ENCODE measurements at places on chromosomes 16 and 17.

- no peak for DNase-seq
These were observed 22.1 kb downstream of the MYO18A start for GRCh38 chr17:29158096-29158487.

DNA sequence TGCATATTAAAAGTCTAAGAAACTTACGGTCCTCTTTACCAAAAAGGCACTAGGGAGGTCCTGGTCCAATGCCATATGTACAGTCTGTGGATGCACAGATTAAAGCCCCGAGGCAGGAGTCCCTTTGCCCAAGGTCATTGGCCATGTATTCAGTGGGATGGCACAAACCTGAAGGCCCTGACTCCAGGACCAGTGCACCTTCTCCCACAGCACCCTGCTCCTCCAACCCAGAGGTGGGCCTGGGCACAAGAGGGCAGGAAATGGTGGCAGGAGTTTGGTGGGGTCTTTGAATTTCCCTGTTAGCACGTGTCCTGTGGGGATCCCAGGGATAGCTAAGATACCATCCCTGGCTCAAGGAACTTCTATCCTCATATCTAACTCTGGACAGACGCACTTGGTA lies 28.5 kb downstream of the TLE7 start:
- DNase-seq, result no peak

DNA sequence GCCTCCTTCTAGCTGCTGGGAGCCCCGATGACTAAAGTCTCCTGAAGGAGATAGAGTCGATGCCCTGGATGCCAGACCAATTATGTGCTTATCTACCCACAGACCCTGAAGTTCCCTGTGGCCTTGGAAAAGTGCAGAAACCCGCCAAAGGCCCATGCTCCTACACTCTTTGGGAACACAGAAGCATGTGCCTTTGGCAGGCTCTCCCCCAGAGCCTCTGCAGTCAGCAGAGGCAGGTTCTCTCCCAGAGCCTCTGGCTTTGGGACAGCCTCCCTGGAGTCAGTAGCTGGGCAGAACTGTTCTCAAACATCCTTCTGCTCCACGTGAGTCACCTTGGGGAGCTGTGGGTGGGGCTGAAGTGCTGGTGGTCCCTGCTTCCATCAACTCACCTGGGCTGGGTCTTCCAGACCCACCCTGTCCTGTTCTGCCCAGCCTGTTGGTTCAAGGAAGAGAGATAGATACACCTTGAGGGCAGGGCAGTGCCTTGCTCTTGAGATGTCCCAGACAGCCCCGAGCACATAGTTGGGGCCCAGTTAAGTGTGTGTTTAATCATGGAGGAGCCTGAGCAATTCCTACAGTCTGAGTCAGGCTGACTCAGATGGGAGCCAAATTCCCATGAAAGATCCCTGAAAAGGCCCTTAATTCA lies 3.2 kb upstream of the CDK5RAP3 start:
- DNase-seq, result no peak

GRCh38 chr16:896261-897199 lies 74.3 kb downstream of the LMF1 start:
- DNase-seq, result no peak

DNA sequence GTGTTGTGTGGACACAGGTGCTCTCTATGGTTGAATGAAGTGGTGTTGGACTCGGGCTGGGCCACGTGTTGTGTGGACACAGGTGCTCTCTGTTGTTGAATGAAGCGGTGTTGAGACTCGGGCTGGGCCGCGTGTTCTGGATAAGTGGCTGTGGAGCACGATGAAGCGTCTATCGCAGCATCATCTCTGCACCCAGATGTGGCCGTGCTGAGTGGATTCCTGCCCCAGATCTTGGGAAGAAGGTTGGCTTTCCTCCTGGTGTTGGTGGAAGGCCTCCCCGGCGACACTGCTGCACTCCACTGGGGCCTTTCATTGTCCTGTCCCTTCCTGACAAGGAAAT lies 69.1 kb downstream of the RPTOR start:
- no peak for DNase-seq

- DNase-seq, result no peak
These were observed 996 bp upstream of the CPNE2 start for GRCh38 chr16:57091200-57091974.

DNA sequence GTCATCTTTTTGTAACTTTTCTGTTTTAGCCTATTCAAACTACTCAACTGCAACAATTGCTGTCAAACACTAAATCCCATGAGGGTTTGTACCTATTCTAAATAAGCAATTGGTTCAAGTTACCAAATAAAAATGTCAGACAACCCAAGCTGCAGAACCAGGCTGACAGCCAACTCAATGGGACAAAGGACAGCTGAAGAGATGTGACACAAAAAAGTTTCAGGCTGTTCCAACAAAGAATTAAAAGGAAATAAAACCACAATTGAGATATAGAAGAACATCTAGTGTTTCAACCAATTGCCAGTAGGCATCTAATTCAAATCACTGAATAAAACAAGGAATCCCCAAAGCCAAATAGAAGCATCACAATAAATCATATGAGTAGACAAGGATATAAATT lies 49.3 kb downstream of the GRB7 start:
- no peak for DNase-seq

GRCh38 chr16:74079232-74079586 lies 217.4 kb upstream of the PSMD7 start:
- no peak for DNase-seq

DNA sequence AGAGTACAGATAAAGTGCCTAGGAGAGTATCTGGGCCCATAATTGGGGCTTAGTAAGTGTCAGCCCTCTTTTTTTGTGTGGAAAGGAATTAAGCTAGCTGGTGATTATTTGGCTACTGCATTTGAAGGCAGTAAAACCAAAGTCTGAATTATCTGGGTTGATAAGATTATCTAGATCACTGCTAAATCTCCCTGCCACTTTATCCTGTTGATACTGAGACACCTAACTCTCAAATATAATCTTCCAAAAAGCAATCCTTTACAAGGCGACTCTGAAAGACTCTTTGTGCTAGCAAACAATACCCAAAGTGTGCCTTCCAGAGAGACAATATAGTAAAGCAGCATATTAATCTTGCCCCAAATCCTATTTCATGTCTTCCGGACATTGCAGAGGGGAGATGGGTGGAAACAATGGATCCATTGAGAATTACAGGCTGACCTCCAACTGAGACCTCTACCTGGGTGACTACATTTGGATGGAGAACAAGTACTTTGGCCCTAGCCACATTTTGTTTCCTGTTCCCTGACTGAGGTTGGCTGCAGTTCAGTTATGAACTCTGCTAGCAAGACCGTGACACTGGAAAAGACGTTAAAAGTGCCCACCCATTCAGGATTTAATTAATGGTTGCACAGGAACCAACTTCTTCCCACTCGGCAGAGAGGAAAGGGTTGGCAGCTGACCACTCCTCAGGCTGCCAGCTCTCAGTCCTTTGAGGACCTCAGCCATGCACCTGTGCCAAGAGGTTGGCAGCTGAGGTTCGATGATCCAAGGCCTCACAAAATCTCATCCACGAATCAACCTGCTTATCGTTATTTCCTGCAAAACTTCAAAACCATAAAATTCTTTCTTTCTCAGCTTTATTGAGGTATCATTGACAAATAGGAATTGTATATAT lies 72.6 kb downstream of the SYCE1L start:
- no peak for DNase-seq

DNA sequence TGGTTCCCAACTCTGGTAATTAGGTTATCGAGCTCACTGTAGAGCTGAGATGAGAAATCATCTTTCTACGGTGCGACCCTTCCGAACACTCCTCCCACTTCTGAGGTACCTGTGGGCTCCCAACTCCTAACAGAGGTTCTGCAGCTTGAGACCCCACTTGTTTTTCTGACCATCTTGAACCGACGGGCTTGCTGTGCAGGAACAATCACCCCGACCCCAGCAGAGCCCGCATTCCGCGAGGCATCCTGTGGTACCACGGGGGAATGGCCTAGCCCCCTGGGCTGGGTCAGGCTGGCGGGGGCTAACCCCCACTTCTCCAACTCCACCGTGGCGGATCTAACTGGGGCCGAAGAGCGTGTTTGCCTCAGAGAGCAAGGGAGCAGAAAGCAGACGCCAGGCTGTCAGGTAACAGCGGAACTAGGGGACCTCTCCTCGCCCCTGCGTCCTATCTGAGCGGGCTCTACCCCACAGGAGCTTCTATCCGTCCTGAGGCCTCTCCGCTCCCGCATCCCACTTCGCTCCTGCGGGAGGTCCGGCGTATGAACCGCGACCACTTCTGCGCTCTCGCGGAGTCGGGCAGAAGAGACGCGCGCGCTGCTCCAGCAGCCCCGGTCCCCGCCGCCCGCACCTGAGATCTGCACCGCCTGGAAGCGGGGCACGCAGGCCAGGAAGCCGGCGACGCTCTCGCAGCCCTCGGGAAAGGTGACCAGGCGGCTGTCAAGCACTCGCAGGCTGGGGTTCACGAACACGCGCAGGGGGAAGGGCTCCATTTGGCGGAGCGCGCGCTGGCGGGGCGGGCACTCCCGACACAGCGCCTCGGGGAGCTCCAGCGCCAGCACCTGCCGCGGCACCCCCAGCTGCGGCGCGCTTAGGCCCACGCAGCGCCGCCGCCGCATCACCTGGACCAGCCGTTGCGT lies 761 bp downstream of the PDF start:
- DNase-seq, result peak; percentile 16

DNA sequence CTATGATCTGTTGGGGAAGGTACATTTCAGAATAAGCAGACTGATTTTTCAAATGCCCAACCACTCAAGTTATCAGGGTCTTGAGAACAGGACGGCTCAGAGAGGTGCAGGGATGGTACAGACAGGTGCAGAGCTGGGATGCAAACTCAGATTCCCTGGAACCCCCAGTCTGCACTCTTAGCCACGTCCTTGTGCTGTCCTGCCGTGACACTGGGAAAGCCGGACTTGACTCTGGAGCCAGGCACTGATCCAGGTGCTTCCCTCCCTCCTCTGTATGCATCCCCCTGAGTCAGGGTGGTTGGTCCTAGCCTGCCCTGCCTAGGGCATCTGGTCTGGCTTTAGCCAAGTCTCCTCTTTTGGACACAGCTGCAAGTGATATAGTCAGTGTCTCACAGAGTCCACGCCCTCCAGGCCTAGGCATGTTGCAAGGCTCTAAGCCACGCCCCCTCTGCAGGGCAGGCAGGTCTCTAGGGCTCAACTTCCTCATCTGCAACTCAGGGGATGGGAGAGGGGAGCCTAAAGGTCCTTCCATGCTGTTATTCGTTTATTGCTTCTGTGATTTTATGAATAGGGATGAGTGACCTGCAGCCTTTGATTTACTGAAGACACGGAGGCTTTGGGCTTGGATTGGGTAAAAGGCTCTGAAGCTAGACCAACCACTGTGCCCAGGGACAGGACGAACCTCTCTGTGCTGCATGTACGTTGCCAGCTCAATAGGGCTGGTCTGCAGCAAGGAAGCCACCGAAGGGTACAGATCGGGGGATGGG lies 97.3 kb downstream of the SDK2 start:
- no peak for DNase-seq

GRCh38 chr17:63841350-63842172 lies 924 bp downstream of the SMARCD2 start:
- no peak for DNase-seq

DNA sequence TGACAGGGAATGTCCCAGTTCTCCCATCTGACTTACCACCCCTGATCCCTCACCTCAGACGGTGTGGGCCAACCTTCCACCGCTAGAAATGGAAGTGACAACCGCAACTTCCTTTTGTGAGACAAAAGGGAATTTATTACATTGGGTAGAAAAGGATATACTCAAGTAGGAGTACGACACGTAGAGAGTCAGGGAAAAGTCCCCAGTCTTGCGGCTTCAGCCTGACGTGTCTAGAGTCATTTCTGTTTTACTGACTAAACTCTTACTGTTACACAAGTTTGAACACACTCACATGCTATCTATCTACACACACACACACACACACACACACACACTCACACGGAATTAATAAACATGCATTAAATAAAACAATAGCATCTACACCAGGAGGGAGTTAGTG lies 178.9 kb downstream of the COPRS start:
- peak; percentile 43 for DNase-seq

DNA sequence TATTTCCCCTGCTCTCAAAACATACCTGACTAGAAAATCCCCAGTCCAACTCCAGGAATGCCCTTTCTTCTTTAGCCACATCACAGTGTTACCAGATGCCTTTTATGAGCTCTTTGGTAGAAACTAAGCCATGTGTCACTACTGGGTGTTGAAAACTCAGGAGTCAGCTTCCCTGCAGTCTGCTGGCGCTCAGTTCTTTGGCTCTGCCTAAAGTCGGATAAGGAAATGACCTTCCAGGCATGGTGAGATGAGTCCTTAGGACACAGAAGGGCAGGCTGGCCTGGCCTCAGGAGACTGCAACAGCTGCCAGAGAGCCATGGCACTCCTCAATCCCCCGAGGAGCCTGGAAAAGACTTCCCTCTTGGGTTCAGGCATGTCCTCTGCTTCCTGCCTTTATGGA lies 89.1 kb downstream of the CDH13 start:
- no peak for DNase-seq

- no peak for DNase-seq
These were observed 47.1 kb upstream of the SDK2 start for GRCh38 chr17:73691321-73691766.

DNA sequence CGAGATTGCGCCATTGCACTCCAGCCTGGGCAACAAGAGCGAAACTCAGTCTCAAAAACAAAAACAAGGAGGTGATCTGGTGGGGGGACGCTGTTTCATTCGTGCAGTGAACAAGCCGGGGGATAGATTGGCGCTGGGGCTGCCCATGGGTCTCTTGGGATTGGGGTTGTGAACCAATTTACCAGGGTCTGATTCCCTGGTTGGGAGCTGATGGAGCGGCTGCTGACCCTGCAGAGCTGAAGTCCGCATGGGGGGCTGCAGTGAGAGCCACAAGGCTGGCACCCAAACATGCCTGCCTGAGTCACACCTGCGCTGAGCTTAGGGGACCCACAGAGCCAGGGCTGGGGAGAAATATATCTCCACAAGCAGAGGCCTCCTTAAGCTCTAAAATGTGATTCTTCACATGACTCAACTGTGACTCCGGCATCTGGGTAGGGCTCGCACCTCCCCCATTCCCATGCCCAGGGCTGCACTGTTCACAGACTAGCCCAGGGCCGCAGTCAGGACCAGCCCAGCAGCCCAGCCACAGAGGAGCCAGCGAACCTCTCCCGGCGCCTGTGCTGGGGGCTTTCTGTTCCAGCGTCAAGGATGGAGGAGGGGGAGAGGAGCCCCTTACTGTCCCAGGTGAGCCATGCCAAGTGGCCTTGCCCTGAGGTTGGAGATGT lies 5.0 kb downstream of the TSPAN10 start:
- no peak for DNase-seq

- DNase-seq, result no peak
These were observed 61.0 kb downstream of the TNRC6C start for GRCh38 chr17:78019367-78019975.

- DNase-seq, result no peak
These were observed 27.6 kb downstream of the NMT1 start for GRCh38 chr17:45088741-45089140.

All from stimulated activated CD4-positive, alpha-beta T cell treated with anti-CD3 and anti-CD28 coated beads, Interleukin-1b, Interleukin-23, amount 100 ng/mL, for 24 hours (primary cell).